Stimulated activated CD8-positive, alpha-beta memory T cell treated with anti-CD3 and anti-CD28 coated beads, Interleukin-4, amount 100 ng/mL, for 1 hour (primary cell): ENCODE measurements at places on chromosomes 7 and 10.

DNA sequence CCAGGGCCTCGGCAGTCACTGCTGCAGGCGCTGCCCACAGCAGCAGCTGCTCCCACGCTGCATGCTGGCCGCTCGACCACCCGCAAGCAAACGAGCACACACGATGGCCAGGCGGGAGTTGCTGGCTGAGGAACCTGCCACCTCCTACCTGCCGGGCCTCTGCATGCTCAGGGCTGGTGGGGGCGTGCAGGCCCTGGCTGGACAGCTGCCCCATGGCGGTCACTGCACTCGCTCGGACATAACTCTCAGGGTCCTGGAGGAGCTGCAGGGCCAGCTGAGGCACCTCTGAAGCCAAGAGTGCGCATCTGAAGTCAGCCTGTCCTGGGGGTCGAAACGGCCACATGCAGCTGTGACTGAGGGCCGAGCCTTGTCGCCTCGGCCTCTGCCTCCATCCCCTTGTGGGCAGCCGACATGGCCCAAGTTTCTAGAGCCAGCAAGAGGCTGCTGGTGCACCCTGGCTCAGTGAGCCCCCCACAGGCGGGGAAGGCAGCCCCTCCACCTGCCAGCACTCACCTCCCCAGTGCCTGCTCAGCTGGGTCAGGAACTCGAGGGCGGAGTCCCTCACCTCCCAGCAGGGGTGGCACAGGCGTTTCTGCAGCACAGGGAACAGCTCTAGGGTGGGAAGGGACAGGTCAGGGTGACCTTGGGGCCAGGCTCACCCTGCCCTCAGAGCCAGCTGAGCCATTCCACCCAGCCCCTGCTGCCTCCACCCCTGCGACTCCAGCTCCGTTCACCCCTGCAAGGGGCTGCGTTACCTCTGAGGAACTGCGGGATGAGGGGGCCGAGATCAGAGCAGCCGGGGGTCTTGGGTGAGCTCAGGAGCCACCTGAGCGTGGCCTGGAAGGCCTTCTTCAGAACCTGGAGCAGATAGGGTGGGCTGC, 16.1 kb downstream of the BRAT1 start:
- no peak for DNase-seq

GRCh38 chr10:79262959-79263746, 84.1 kb upstream of the PPIF start:
- DNase-seq, result no peak

- DNase-seq, result no peak
Measured at GRCh38 chr10:131655101-131655849, 245.5 kb upstream of the PPP2R2D start.

DNA sequence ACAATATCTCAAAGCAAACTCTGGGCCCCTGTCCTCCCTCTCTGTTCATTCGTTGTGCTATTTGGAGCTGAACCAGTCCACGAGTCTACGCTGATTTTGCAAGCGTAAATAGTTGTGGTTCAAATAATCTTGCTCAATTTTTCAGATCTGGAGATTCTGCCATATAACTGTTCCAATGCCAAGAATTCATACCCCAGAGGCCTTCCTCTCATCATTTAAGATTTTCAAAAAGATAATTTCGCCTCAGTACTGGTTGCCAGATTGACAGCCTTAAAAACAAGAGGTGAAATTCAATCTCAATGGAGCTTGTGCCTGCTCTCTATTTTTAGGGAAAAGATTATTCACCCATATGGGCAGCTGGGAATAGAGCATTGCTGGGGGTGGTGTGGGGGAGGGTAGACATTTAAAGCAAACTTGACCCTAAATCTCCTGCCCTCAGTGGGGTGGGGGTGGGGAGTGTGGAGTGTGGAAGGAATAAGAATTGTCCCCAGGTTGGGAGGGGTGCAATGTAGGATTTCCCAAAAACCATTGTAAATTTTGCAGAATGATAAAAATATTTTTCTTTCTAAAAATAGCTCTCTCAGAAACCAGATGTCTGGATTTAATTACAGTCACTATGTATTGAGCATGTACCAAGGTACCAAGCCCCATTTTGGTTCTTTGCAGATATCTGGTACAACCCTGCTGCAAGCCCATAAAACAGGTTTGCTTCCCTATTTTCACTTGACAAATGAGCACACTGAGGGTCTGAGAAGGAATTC, 104.7 kb upstream of the EEPD1 start:
- DNase-seq, result no peak

- DNase-seq, result no peak
Measured at GRCh38 chr7:84195295-84196060, 889 bp upstream of the SEMA3A start.

- no peak for DNase-seq
Measured at GRCh38 chr10:3122486-3123205, 49.9 kb downstream of the PITRM1 start.

DNA sequence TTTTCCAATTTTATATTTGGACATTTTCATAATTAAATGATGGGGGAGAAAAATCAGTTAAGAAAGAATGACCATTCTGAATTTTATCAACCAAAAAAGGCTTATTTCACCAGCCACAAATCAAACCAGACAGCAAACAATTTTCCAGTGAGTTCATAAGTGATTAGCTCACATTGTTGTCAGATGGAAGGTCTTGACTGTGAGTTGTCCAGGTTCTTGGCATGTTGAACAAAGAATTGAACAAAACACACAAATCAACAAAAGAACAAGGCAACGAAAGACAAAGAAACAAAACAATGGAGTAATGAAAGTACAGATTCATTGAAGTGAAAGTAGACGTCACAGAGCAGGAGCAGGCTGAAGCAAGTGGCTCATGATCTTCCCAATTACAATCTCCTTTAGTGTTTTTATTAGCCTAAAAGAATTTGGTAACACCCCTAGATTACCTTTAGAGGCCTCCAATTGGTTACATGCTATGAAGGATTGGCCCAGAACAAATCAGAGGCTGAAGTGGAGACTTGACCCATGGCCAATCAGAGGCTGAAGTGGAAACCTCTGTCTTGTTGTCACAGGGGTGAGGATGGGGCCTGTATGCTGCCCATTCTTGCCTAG, 248.7 kb downstream of the NEBL start:
- DNase-seq, result no peak

- no peak for DNase-seq
Measured at GRCh38 chr7:103824251-103824650, 165.2 kb downstream of the RELN start.

DNA sequence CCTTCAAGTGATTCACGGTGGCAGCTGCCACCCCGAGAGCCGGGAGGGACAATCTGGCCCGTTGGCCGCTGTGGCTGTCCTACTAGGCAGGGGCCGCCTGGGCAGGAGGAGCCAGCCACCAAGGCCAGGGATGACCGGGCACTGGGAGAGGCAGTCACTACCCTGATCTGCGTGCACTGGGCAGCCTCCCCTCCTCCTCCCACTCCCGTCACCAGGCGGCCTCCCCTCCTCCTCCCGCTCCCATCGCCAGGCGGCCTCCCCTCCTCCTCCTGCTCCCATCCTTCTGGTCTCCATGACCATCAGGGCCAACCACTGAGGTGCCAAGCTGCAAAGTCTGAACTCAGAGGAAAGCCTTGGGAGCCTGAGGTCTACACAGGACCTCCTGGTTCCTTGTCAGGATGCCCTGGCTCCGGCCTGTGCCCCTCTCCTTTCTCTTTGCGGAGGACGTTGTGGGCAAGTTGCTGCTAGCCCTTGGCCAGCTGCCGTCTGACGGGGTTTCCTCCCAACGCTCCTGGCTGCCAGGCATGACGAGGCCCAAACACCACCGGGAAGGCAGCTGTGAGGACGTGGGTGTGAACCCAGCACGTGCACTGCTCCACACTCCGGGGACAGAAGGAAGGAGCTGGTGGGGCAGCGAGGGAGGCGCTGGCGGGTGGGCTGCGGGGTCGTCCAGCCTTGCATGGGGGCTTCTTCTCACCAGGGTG, 131.1 kb downstream of the WDR37 start:
- no peak for DNase-seq

GRCh38 chr7:155227004-155227787, 70.5 kb upstream of the INSIG1 start:
- DNase-seq, result no peak

- no peak for DNase-seq
Measured at GRCh38 chr10:71486484-71487114, 89.9 kb downstream of the CDH23 start.

DNA sequence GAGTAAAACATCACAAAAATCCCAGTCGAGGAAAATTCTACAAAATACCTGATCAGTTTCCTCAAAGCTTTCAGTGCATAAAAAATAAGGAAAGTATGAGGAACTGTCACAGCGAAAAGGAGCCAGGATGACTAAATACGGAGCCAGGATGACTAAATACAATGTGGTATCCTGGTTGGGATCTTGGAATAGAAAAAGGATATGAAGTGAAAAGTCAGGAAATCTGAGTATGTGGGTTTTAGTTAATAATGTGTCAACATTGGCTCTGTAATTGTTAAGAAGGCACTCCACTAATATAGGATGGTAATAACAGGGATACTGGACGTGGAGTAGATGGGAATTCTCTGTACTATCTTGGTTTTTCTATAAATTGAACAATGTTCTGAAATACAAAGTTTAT, 175.5 kb downstream of the SUGCT start:
- DNase-seq, result no peak

DNA sequence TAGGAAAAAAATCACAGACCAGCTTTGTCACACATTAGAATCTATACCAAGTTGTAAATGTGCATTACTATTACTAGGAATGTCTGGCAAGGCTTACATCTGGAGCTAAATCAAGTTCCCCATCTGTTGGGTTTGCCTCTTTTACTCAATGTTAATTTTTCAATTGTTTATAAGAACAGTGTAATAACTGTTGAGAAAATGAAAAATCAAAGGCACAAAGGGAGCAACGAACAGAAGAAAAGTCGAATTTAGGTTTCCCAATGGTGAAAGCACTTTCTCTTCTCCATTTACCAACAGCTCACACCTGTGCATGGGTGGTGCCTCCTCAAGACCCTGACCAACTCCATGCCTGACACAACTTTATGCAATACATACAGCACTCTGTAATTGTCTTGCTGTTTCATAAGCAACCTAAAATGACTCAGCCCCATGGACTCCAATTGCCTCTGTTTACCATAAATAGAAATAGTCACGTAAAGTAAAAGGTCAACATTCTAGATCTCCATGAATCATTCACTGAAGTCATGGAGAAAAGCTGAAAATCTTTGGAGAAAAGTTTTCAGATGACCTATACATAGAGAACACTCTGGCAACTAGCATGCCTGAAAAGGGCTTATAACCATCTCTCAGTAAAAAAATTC, 95.5 kb upstream of the KCNIP2 start:
- no peak for DNase-seq

DNA sequence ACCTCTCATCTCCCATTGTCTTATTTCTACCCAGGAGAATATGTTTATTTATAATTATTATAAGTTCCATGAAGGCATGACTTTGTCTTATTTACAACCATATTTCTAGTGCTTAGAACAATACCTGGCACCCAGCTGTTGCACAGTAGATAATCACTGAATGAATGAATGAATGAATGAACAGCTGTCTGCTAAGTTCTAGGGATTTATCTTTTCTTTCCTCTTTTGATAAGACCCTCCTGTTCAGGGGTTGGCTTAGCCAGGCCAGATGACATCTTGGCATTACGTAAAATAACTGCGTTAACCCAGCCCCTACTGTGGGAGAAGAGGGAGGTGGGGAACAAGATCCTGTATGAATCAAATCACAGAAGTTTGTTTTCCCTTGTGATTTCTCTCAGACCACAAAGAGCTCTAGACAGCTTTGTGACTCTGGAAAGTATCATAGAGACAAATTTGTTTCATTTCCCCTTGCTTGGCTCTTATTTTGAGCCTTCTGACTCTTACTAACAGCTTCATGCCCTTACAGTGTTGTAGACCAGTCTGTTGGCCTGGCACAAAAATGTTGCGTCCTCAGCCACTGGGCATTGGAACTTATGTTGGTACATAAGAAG, 8.4 kb downstream of the ZNF862 start:
- no peak for DNase-seq

- no peak for DNase-seq
Measured at GRCh38 chr7:15626041-15626440, 60.4 kb downstream of the MEOX2 start.

GRCh38 chr7:76217942-76218566, 16.4 kb downstream of the SRRM3 start:
- no peak for DNase-seq

DNA sequence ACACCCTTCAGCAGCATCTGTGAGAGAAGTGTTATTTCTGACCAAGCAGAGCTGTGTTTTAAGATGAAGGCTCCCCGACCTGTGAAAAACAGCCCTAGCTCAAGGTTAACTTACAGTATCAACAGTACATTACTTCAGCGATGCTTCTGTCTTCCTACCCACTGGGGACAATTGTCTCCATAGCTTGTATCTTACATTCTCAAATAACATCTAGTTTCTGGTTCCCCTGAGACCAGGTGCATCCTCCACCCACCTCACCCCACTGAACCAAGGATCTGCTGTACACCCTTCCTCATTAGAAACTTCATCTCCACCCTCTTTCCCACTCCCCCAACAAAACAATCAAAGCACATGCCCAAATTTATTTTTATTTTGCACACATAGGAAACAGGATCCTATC, 102.0 kb downstream of the VOPP1 start:
- no peak for DNase-seq

GRCh38 chr7:155846156-155846555, 33.9 kb upstream of the SHH start:
- DNase-seq, result no peak

GRCh38 chr7:20508109-20508508, 107.4 kb upstream of the ABCB5 start:
- no peak for DNase-seq
